Neural crest cell (in vitro differentiated cells): ENCODE measurements at places on chromosomes 5 and 9.

GRCh38 chr5:59198365-59198764 lies 615.5 kb downstream of the RAB3C start:
- no peak for DNase-seq
- no peak overlapping the region for H3K27ac ChIP-seq
- H3K27me3 ChIP-seq = no peaks in the 10 kb centered on the region
- no peak overlapping the region for H3K4me3 ChIP-seq

DNA sequence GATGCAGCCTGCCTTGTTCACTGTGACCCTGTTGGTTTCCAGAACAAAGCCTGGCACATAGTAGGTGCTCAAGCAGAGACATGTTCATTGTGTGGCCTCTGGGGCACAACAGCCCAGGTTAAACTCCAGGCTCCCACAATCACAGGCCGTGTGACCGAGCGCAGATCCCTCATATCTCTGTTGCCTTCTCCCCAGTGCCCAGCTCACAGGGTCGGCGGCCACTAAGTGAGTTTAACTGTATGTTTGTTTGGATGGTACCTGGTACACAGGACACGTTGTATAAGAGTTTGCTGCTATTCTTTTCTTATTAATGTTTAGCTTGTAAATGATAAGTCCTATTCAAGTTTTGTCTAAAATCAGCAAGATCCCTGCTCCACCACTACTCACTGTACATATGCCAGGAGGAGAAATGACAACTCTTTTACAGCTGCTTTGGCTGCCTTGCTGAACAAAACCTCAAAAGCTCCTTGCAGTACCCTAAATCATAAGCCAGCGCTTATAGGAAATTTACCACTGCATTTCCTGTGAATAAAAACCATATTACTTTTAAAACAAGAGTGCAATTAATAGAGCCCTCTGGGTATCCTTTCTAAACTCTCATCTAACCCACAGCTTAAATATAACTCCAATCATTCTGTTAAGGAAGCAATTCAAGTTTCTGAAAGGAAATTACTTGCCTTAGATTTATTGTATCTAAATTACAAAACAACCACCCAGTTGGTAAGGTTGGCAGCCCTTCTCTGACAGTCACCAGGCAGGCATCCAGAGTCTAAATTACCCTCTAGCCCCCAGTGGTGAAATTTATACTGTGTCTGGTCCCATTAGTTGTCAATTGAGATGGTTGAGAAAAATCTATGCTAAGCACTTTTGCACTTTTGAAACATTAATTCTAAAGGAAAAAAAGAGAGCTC lies 379.4 kb downstream of the SEMA5A start:
- no peak overlapping the region for H3K4me3 ChIP-seq
- H3K27ac ChIP-seq = no peak overlapping the region
- H3K4me1 ChIP-seq = peaks cover 26% of the 10 kb centered on the region
- peaks cover 8% of the 10 kb centered on the region for H3K36me3 ChIP-seq
- no peak for DNase-seq
- no peaks in the 10 kb centered on the region for H3K27me3 ChIP-seq

- H3K36me3 ChIP-seq = no peaks in the 10 kb centered on the region
- H3K4me3 ChIP-seq = no peak overlapping the region
- H3K27ac ChIP-seq = no peak overlapping the region
- no peaks in the 10 kb centered on the region for H3K27me3 ChIP-seq
- DNase-seq = no peak
Observed at GRCh38 chr9:136432591-136432990, 7.1 kb downstream of the INPP5E start.

GRCh38 chr5:137734331-137734730 lies 1.6 kb downstream of the KLHL3 start:
- H3K4me3 ChIP-seq = no peak overlapping the region
- no peaks in the 10 kb centered on the region for H3K4me1 ChIP-seq
- H3K36me3 ChIP-seq = peaks cover 2% of the 10 kb centered on the region
- no peaks in the 10 kb centered on the region for H3K27me3 ChIP-seq

DNA sequence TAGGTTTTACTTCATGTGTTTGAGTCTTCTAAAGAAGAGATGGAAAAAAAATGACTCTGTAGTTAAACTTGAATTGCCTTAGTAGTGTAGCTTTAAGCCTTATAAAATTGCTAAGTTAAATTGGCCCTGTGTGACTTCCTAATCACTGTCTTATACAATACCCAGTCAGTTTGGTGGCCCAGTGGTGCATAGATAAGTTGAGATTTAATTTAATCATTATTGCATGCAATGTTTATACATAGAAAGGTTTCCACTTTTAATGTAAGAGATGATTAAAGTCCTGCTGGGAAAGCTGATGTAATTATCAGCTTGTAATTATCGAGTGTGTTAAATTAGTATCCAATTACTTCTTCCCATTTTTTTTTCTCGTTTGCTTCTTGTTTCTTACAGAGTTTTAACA lies 187.1 kb downstream of the TRIO start:
- H3K36me3 ChIP-seq = peaks cover 2% of the 10 kb centered on the region
- H3K4me3 ChIP-seq = no peak overlapping the region
- no peak overlapping the region for H3K27ac ChIP-seq
- H3K27me3 ChIP-seq = no peaks in the 10 kb centered on the region
- no peak for DNase-seq
- H3K4me1 ChIP-seq = peaks cover 10% of the 10 kb centered on the region
